ENCODE measurements at places on chromosomes 2 and 18.

DNA sequence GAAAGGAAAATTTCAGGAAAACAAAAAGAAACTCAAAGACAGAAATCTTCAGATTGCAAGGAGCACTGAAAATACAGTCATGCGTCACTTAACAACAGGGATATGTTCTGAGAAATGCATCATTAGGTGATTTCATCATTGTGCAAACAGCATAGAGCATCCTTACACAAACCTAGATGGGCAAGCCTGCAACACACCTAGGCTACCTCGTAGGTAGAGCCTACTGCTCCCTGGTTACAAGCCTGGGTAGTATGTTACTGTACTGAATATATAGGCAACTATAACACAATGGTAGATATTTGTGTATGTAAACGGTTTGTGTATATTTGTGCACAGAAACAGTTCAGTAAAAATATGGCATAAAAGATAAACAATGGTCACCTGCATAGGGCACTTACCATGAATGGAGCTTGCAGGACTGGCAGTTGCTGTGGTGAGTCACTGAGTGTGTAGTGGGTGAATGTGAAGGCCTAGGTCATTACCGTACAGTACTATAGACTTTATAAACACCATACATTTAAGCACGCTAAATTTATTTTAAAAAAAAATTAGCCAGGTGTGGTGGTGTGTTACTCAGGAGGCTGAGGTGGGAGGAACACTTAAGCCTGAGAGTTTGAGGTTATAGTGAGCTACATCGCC is 33.4 kb downstream of the SFXN5 start:
- no peak for DNase-seq

DNA sequence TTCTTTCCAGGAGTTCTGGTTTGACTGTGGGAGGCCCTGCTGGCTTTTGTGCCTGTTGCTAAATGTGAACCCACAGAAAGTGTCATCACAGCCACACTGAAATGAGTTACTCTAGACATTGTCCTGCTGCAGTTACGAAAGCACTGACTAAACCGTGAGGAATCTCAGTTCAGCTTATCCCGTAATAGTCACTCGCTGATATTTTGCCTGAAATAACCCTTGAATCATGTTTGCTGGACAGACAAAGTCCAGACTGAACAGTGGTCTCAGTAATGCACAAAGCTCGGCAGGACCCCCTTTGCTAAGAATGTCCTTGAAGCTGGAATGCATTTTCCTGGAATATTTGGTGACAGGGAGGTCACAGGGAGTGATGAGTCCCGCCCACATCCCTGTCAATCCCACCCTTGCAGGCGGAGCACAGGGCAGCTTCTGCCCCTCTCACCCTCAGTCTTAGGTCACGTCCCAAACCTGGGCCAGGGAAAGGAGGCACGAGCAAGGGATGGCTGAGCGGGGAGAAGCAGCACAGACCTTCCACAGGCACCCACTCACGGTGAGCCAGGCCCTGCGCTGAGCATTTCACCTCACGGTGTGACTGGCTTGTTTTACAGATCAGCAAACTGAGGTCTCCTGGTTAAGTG is 53.4 kb downstream of the ADI1 start:
- no peak for DNase-seq

DNA sequence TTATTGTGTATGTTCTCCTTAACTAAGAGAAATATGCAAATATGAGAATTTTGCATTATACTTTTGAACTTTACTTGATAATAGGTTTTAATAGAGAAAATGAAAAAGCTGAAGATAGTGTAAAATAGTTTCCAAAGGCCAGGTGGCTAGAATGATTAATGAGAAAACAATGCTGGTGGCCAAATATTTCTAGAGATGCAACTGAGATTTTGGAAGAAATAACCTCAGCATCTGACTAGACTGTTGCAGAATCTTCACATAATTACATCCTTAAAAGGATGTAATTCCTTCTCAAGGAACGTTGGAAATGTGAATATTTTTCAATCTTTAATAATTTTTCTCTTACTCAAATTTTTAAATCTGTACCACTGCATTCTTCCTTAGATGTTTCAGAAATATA is 434.4 kb downstream of the THSD7B start:
- DNase-seq = no peak

GRCh38 chr2:231648579-231649174 is 56.0 kb downstream of the TEX44 start:
- no peak for DNase-seq

GRCh38 chr2:106537047-106537446 is 49.9 kb downstream of the CD8B2 start:
- no peak for DNase-seq

- no peak for DNase-seq
These were observed 74.7 kb downstream of the TNFRSF11A start for GRCh38 chr18:62399781-62400308.

DNA sequence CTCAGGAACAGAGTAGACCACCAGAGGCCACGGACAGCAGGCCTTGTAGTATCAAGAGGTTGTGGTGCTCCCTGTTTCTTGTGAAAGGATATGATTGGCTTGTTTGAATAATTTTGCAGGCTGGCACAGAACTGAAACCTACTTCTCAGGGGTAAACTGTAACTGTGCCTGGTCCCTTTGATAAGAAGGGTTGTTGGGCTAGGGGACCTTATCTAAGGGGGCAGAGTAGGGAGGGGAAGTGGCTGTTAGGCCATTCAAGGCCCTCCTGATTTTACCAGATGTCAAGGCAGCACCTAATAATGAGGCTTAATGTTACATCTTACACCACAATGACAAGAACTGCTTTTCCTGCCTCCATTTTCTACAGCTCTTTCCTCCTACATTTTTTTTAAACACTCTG is 45.6 kb downstream of the GPR39 start:
- no peak for DNase-seq

Measured in left kidney (tissue), 8 donors.